ENCODE measurements at places on chromosomes 16 and 17.

- DNase-seq = no peak
These were observed 27.5 kb upstream of the HELZ start for GRCh38 chr17:67272312-67273047.

GRCh38 chr17:57125866-57126265, 40.8 kb downstream of the AKAP1 start:
- no peak for DNase-seq

DNA sequence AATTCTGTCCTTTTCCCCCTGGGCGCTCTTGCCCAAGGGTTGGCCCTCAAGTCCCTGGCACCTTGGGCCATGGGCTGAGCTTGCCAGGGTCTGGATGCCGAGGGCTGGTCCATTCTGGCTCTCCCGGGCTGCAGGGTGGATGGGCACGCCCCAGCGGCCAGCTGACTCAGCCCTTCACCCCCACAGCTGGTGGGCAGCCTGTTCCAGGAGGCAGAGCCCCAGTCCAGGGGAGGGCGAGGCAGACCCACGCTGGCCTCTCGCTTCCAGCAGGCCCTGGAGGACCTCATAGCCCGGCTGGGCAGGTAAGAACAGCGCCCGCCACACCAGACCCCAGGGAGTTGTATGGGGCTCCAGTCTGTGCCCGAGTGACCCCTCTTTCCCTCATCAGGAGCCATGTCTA, 15.0 kb downstream of the MYO15B start:
- no peak for DNase-seq

GRCh38 chr17:50866950-50867362, 802 bp upstream of the TOB1 start:
- DNase-seq = no peak

- DNase-seq = no peak
These were observed 72.2 kb downstream of the CLEC16A start for GRCh38 chr16:11016524-11016988.

GRCh38 chr17:57833179-57833939, 16.5 kb downstream of the MRPS23 start:
- no peak for DNase-seq

- no peak for DNase-seq
These were observed 636 bp downstream of the WWOX start for GRCh38 chr16:78100112-78100467.

DNA sequence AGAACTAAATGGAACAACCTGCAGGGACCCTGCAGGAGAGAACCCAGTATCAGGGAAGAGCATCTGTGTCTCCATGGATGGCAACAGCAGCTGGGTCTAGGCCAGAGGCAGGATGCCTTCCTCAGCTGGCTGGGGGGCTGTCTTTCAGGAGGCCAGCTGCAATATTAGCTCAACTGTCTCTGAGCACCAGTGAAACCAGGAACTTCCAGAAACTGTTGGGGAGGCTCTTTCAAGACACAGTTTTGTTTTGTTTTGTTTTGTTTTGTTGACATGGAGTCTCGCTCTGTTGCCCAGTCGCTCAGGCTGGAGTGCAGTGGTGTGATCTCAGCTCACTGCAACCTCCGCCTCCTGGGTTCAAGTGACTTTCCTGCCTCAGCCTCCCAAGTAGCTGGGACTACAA, 7.6 kb downstream of the GPR142 start:
- no peak for DNase-seq

DNA sequence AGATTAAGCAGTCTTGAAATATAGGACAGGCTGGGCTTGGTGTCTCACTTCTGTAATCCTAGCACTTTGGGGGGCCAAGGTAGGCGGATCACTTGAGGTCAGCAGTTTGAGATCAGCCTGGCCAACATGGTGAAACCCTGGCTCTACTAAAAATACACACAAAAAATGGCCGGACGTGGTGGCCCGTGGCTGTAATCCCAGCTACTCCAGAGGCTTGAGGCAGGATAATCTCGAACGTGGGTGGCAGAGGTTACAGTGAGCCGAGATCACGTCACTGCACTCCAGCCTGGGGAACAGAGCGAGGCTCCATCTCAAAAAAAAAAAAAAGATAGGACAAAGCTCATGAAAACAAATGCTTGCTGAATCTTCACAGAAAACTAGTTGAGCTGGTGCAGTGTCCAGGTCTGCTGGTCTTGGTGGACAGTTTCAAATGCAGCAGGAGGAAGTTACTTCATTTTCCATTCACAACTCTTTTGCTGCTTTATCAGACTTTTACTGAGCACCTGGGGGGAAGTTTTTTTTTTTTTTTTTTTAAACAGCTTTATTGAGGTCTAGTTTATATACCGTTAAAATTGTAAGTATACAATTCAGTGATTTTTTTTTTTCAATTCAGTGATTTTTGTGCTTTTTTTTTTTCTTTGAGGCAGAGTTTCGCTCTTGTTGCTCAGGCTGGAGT, 45.2 kb downstream of the SNX29 start:
- DNase-seq = no peak

DNA sequence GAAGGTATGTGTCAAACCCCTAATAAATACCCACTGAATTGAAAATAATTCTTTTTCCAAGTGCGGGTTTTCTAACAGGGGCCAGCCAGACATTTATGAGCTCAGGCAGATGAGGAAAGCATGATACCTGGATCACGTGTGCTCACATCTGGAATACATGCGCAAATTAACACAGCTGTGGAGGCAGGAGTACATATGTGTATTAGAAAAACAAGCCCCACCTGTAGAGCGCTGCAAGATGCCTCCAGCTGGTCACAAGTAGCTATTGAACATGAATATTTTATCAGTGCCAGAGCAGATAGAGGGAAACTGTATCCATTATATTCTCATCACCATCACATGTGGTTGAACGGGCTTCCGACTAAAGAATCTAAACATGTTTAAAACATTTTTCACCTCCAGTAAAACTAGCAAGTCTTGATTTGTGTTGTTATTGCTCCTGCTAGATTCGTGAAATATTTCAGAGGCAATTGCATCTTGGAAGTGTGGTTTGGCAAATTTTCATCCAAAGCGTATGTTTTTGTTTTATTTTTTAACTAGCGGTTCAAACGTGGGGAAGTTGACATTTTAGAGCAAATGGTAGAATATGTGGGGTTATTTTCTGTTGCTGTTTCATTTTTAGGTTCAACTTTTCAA, 482.8 kb downstream of the CDH13 start:
- DNase-seq = no peak

- DNase-seq = no peak
These were observed 12.7 kb upstream of the DNAH17 start for GRCh38 chr17:78589885-78590284.

GRCh38 chr17:21452377-21453143, 76.4 kb downstream of the KCNJ12 start:
- DNase-seq = peak; percentile 31

Data from spinal cord (tissue), 10 donors.